ENCODE measurements at places on chromosomes 6 and 20.

- no peak for DNase-seq
Measured at GRCh38 chr6:17780061-17780460, 73.3 kb upstream of the NUP153 start.

DNA sequence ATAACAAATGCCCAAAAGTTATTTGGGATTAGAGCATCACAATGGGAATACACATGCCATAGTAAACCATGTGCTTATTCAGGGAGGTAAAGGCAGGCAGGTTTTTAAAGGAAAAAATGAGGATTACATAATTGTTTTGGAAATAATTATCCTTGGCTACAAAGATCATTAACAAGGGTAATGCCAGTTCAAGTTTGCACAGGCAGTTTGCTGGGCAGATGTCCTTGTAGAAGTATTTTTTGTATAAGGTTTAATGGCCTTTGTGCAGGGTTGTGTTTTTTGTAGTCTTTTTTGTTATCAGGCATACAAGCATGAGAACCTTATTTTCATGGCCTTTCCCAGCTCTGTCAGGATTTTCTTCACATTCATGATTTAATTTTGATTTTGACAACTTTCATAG is 24.7 kb downstream of the FBXO9 start:
- DNase-seq = no peak

- no peak for DNase-seq
Measured at GRCh38 chr6:121531658-121532169, 96.3 kb downstream of the GJA1 start.

- no peak for DNase-seq
Measured at GRCh38 chr6:109202409-109203264, 107.3 kb downstream of the CEP57L1 start.

GRCh38 chr20:22584522-22584921 is at the start of gene FOXA2:
Gene FOXA2 (minus strand): TSS chr20:22584572. CDS start chr20:22584278, 294 bp downstream.
- no peak for DNase-seq

- no peak for DNase-seq
Measured at GRCh38 chr20:54468082-54468481, 7.3 kb upstream of the DOK5 start.

GRCh38 chr6:35320031-35320410 is 22.3 kb upstream of the PPARD start:
- no peak for DNase-seq

DNA sequence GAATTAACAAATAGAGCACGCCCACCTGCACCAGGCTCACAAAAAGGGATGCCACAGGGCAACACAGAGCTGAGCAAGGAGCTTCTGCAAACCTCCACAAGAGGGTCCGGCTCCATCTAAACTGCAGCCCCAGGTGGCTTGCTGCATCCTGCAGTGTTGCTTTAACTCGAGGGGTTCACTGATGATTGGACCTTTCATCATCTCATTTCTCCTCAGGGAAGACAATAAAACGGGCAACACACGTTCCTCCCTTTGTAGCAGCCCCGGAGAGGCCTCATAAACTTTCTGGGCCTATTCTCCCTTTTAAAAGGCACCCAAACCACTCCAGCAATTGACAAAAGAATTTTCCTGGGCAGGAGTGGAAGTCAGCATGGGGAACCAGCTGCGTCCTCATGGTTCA is 161.5 kb upstream of the CDH4 start:
- DNase-seq = no peak

DNA sequence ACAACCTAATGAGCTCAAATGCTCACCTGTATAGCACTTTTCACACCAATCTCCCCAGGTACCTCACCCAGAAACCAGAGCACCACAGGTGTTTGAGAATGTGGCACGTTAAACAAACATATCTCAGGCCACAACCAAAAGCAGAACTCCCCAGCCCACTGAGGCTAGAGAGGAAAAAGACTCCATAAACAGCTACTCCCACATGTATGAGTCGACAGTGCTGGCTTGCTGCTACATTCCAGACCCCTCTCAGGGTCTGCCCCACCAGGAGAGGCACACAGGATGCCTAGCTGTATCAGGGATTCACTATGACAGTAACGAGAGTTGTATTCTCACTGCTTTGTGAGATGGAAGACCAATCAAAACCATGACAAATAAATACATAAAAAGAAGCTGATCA is 242.6 kb upstream of the ARID1B start:
- DNase-seq = no peak

GRCh38 chr20:62646851-62647520 is 4.7 kb downstream of the SLCO4A1 start:
- no peak for DNase-seq

DNA sequence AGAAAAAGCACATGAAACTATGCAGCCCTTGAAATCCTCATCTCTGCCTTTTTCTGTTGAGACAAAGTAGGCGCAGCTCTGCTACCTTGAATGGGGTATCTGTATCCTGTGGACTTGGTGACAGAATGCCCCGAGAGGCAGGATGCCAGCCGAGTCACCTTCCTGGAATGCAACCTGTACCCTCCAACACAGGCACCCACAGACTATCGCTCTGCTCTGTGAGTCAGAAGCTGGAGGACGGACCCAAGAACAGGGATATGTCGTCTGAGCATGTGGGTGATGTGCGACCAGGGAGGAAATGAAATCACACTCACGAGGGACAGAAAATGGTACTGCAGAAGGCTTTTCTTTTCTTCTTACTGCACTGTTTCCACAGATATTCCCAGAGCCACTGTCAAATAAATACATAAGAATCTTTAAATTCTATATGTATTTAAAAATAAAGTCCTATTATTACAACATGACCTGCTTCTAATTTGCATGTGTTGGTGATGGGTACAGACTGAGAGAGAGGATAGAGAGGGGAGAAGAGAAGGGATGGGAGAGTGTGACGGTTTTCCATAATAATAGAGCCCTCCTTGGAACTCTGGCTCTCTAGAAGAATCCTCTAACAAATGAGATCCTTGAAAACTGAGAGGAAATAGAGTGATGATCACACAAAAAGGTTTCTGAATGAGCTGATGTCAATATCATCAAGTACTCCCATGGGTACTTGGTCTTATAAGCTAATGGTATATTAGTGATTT is 308.1 kb downstream of the FOXC1 start:
- DNase-seq = no peak
